Stimulated activated CD8-positive, alpha-beta memory T cell treated with anti-CD3 and anti-CD28 coated beads, Interleukin-2, amount 100 ng/mL, for 1 hour (primary cell): ENCODE measurements at places on chromosomes 5 and 9.

- DNase-seq: no peak
Observed at GRCh38 chr9:1200847-1201251, 150.7 kb downstream of the DMRT2 start.

- DNase-seq: no peak
Observed at GRCh38 chr9:90022474-90022873, 417.7 kb downstream of the GADD45G start.

DNA sequence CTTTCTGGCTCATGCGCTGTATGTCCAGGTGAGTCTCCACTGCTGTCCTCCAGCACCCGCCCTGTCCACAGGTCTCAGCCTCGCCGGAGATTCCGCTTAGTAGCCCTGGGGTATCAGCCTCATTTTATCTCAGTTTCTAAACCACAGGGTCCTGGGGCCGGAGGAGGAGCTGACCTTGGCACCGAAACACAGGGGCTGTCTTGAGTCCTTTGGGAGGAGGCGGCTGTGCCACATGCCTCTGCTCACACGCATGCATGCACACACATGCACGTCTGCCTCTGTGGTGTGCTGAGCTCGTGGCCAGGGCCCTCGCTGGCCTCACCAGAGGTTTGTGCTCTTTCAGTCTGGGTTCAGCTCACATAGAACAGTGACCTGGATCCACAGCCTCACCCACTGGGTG, 23.3 kb downstream of the TRIP13 start:
- DNase-seq: no peak

DNA sequence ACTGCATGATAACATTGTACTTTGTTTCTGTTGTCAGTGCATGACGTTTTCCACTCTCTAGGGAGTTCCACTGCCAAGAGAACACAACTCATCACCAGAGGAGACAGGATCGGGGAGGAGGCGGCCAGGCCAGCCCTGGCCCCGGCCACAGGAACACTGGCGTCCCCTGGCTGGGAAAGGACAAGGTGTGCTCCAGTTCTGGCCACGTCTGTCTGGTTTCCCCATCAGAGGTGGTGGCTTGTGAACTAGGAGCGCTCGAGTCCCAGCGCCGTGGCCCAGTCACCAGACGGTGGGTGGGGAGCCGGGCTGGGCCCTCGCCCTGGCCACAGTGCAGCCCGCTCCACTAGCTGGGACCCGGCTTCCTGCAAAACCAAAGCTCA, 211.9 kb upstream of the IRX4 start:
- DNase-seq: no peak

GRCh38 chr5:109326919-109327318, 82.9 kb downstream of the PJA2 start:
- DNase-seq: no peak

DNA sequence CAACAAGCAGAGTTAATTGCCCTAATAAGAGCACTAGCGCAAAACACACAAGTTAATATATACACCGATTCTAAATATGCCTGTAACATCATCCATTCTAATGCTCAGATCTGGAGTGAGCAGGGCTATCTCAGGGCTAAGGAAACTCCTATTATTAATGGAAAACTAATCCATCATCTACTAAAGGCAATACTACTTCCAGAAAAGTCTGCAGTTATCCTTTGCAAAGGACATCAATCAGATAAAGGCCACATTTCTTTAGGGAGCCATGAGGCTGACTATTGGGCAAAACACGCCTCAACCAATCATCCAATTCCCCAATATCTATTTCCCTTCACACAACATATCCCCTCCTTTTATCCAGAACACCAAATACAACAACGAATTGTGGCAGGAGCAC, 1032.3 kb upstream of the NUDT12 start:
- DNase-seq: no peak

GRCh38 chr5:9601055-9601739, 29.0 kb downstream of the TAS2R1 start:
- no peak for DNase-seq

DNA sequence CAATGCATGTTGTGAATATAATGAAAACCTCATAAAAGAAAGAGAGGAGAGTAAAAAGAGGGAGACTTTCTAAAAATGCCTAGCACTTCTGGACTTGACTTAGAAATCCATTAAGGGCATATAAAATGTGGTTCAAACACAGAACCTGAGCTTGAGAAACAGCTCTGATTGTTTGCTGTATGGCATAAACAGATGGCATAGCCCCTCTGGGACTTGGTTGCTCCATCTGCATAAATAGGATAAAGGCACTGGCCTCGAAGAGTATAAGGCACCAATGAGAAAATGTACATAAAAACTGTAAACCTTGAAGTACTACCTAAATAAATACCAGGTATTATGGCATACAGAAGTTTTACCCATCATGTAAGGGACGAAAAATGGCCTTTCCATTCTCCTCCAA, 23.8 kb downstream of the MRPS27 start:
- DNase-seq: no peak

- no peak for DNase-seq
Observed at GRCh38 chr9:10007356-10007755, 605.4 kb downstream of the PTPRD start.

GRCh38 chr5:2134543-2135292, 252.0 kb upstream of the IRX4 start:
- no peak for DNase-seq

- no peak for DNase-seq
Observed at GRCh38 chr9:28389411-28389810, 816.1 kb upstream of the C9orf72 start.

DNA sequence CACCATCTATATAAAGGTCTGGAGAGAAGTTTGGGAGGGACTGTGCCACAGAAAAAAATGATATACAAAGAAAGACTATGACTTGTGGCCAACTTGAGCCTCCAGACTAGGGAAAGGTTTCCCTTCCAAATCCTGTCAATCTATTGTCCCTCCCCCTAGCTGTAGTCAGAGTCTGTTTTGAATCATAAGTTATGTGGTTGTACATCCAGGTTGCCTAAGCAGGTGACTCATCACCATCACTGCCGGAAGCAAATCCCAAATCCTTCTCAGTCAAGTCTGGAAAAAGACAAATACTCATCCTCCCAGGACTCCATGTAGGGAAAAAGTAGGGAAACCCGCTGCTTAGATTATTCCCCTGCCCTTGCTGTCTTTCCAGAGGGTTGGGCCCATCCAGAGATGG, 235.7 kb downstream of the CDK5RAP2 start:
- no peak for DNase-seq

GRCh38 chr5:133503511-133503910, 108.8 kb downstream of the FSTL4 start:
- DNase-seq: no peak

DNA sequence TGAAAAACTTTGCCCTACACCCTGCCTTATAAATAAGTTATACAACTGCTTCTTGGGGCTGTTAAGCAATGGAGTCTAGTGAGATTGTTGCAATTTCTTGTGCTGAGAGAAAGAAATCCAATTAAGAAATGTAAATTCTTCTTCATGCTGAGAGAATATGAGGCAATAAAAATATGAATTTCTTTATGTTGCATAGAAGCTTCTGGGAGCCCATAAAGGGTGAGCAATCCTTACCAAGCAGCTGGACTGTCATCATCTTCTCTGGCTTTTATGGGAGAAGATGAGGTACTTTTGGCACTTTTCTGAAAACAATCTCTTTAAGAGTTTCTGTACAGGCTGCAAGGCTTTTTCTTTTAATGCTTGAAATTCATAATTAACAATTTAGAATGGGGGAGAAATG, 204.3 kb downstream of the DMRTA1 start:
- DNase-seq: no peak

- no peak for DNase-seq
Observed at GRCh38 chr9:129026442-129027223, 1.5 kb downstream of the SH3GLB2 start.

GRCh38 chr9:130714586-130715110, 21.1 kb downstream of the EXOSC2 start:
- DNase-seq: no peak

DNA sequence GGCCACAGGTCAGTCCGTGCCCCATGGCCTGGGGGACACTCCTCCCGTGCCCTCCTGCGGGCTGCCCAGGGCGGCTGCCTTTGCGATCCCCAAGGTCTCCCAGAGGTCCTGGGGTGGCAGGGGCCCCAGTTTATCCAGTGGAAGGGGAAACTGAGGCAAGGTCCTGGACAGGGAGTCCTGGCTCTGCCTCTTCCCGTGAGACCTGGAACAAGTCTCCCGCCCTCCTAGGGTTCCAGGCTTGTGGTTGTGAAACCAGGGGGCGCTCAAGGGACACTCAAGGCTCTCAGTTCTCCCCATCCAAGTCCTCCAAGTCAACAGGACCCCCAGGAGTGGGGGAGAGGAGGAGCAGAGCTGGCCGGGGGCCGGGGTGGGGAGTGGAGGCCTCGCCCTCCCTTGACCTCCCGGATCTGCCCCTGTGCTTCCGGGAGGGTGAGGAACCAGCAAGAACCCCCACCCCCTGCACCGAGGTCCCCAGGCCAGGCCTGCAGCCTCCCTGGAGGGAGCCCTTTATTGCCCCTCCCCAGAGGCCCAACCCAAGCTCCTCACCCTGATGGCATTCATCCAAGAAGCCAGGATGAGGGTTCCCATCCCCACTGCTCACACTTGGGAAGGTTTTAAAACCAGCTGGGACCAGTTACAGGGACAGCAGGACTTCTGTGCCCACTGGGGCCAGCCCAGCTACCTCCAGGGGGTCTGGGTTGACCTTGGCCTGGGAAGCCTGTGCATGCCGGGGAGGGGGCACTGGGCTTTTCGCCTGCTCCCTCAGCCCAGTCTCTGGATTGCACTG, 24.7 kb upstream of the TMEM250 start:
- DNase-seq: no peak

DNA sequence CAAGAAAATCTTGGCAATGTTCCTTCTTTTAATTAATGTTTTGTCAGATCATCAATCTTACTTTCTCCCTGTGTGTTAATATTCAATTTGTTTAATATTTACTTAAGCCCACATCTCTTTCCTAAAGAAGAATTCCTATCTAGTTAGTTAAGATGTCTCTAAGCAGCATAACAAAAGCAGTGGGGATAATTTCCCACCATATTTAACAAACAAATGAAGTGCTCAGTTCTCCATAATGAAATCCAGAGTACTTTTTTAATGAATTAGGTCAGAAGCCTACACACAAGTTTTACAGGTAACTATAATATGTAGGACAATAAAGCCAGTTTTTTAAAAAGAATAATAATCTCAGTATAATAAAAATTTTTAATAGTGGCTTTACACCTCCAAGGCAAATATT, 1918.8 kb downstream of the EFNA5 start:
- no peak for DNase-seq

DNA sequence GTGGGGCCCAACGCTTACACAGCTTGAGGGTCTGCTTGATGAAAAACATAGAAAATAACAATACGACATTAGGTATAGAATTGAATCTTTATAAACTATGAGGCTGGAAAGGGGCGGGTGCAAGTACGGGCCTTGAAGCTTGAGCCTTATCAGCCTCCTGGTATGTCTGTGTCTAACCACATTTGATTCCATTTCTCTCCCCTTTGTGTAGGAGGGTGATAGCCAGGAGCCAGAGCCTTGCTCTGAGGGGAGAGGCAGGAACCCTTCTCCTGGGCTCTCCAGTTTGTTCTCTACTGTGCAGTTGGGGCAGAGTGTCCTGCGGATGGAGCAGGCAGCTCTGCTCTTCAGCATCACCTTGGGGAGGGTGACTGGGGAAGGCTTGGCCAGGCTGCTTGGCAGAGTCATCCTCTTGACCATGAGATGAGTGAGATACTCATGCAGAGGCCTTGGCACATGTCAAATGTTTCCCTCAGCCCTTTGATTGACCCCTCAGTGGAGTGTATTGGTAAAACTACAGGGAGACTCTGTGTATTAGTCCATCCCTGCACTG, 153.5 kb downstream of the SEMA6A start:
- DNase-seq: no peak
